NCI-H1436 treated with DMSO at 0.1 percent for 48 hours (cell line): ENCODE measurements at places on chromosomes 6 and 20.

- no peak for DNase-seq
Measured at GRCh38 chr20:58044286-58044685, 184.2 kb downstream of the ANKRD60 start.

DNA sequence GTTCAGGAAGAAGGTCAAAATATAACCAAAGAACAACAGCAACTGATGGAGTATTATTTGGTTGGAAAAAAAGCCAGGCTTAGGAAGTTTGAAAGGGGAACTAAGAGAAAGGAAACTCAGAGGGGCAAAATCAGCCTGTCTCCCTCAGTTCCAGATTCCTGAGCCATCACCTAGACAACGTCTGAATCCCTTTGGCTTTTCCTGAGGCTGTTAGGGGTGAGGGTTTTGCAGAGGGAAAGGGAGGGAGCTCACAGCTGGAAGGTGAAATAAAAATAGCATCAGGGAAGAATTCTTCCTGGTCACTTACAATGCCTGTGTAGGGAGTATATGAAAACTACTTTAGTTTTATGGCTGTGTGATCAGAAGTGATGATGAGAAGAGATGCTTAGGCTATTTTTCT lies 100.5 kb downstream of the SOBP start:
- no peak for DNase-seq

GRCh38 chr20:17525650-17526049 lies 5.5 kb downstream of the BFSP1 start:
- no peak for DNase-seq

DNA sequence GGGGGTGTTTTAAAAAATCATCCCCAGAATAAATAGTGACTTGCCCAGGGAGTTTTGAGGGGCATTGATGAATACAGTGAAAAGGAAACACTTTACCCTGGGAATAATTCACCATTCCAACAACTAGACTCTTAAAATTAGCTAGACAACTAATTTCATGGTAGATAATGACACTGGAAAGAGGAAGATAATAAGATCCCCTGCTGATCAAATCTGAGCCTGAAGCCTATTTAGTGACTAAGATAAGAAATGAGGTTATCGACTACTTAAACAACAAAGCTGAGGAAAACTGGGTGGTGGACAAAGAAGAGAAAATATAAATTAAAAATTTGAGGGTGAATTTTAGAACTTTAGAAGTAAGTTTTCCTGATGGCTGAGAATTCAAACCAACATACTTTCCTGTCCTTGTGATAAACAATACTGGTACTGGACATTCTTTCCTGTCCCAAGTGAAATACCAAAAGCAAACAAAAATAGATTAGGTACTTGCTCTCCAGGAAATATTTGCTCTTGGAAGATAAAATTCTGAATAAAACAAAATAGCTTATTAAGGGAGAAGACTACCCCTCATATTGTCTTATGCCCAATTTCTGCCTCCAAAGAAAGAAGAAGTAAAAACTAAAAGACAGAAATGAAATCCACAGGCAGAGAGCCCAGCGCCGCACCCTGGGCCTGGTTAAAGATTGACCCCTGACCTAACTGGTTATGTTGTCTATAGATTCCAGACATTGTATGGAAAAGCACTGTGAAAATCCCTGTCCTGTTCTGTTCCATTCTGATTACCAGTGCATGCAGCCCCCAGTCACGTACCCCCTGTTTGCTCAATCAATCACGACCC lies 64.0 kb upstream of the ADGRF4 start:
- no peak for DNase-seq

DNA sequence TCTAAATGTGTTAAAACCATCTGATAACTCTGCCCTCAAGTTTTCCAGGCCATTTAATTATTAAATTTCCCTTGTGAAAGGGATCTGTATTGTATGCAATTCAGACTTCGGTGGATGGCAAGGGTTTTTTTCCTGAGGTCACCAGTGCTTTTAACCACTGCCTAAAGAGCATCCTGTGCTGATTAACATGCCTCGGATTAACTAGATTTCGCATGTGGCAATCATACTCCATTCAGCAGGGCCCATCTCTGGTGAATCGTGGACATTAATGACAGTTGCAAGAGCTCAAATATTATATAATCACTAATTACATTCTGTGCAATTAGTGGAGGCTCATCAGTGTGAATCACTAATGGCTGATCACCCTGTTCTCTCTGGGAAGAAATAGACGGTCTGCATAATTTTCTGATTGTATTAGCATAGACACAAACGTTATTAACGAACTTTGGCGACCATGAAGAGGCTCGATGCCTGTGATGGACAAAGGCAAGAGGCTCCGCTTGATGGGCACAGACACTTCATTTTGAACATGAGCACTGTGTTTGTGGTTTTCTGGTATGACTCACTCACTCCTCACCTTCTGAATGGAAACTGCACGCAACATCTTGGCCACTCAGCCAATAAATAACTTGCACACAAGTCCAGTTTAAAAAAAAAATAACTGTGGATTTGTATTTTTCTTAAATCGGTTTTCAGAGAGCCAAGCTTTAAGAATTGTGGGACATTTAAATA lies 31.4 kb downstream of the LINC00237 start:
- DNase-seq: no peak

GRCh38 chr6:17836293-17836692 lies 129.6 kb upstream of the NUP153 start:
- no peak for DNase-seq

DNA sequence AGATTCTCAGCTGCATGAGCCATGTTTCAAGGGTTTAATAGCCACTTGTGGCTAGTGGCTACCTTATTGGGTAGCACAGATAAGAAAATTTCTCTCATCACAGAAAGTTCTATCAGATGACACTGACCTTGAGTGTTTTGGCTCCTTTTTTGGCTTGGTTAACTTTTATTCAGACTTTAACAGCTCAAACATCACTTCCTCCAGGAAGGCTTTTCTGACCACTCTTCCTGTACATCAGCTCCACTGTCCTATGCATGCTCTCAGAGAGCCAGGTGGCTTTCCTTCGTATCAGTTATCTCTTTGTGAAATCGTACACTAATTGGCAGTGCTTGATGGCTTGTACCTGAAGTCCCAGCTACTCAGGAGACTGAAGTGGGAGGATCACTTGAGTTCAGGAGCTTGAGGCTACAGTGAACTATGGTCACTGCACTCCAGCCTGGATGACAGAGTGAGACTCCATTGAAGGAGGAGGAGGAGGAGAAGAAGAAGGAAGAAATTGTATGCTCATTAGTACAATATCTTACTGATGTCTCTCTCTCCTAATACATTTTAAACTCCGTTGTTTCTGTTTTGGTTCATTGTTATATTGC lies 10.7 kb downstream of the MAFB start:
- DNase-seq: no peak

- DNase-seq: no peak
Measured at GRCh38 chr20:63235399-63235983, at the start of gene BIRC7. TSS of gene BIRC7 (plus strand) at chr20:63235905. CDS start at chr20:63236097, 192 bp downstream.

- no peak for DNase-seq
Measured at GRCh38 chr6:43871933-43872332, 101.9 kb downstream of the VEGFA start.

DNA sequence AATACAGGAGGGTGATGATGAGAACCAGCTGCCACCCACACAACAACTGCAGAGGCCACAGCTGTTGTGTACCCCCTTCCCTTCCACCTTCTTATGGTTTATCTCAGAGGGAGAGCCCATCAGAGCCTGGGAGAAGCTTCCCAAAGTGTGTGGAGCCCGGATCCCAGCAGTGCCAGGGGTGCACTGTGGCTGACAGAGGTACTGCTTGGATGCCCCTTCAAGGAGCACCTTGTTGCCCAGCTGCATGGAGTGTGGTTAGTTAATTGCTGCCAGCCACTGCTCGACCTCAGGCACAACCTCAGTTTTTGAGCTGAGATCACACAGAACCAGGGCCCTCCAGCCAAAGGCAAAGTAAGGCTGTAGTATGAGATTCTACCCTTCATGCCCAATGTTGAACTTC lies 13.0 kb downstream of the PI3 start:
- no peak for DNase-seq

- DNase-seq: no peak
Measured at GRCh38 chr6:91171754-91172462, 585.0 kb upstream of the MAP3K7 start.

DNA sequence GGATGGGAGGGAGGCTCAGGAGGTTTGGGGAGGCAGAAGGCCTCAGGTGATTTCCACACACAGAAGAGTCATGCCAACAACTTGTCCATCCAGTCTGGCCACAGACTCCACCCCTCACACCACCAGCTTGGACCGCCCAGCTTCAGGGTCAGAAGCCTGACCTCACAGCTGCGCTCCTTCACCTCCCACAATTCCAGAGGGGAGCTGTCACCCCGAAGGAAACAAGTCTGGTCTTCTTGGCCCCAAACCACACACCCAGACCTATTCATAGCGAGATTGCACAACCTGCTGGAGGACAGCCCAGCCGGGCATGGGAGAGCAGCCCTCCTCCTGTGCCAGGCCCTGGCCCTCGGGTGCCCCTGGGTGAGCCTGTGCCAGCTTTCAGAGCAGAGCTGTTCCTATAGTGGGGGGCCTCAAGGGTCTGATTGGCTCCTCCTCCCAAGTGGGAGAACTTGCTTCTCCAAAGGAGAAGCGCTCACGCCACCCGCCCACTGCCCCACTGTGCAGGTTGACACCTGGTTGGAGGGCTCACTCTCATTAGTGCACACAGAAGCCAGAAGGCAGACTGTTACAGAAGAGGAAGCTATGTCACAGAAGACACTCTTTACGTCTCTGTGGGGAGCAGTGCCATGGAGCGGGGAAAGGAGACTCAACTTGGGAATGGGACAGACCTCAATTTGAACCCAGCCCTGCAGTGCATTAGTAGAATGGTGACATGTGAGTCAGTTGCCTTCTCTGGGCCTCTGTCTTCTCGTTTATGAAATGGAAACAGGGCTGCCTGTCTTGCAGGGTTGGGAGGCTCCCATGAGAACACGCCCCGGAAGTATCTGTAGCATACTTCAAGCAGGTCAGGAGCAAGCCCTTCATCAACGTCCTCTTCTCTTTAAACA lies 128.8 kb downstream of the FOXO3 start:
- DNase-seq: no peak

DNA sequence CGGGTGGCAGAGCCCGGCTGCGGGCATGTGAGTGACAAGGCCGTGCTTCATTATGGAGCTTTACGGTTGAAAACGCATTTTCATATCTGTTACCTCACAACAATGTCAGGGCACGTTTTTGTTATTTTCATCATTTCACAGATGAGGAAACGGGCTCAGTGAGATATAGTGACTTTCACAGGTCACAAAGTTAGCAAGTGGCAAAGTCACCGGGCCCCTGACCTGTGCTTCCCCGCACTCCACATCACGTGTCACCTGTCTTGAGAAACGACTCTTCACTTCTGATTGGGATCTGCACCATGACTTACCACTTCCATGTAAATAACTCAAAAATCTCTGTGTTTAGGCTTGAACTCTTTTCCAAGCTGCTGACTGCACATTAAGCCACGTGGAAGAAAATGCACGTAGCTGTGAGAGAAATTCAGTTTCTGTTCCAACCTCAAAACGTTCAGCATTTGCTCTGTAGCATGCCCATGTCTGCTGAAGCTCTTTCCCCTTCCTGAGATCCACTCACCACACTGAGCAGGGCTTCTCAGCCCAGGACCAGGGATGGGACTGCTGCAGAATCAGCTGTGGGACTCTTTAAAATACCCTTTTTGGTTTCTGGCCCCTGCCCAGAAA lies 107.2 kb downstream of the ARMC2 start:
- no peak for DNase-seq

DNA sequence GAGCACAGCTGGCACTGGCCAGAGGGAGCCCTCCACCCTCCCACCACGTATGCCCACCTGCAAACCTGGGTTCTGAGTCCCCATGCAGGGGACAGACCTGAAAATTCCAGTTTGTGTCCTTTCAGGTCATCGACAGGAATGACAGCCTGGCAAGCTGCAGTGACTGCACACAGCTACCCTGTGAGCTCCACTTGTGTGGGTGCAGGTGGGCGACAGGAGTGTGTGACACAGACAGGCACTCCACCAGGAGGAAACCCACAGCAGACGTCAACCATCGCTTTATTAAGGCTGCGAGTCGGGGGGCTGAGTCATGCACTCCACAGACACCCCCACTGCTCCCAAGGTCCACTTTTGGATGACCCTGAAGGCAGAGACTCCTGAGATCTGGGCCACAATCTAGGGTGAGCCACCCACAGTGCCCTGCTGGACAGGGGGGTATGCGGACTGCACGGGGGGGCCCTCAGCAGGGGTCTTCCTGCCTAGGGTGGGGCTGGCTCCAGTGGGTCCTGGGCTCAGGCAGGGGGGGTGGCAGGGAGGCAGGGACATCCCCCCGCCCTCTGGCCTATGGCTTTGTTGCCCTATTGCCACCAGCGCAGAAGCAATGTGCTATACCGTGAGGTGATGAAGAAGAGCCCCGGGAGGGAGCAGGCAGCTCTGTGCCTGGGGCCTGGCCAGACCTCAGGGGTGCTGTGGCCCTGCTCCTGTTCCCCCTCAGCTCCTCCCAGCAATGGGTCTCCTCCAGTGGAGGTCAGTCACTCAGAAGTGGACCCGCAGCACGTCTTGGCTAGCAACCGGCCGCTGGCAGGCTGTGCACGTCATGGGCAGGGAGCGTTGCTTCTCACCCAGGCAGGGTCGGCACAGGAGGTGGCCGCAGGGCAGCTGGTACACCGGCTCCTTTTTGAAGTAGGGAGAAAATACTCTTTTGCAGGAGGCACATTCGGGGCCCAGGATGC lies 25.1 kb upstream of the AVP start:
- DNase-seq: no peak

- DNase-seq: no peak
Measured at GRCh38 chr6:117483004-117483644, 650 bp downstream of the DCBLD1 start.
